EH (cell line): ENCODE measurements at places on chromosomes 1 and 21.

DNA sequence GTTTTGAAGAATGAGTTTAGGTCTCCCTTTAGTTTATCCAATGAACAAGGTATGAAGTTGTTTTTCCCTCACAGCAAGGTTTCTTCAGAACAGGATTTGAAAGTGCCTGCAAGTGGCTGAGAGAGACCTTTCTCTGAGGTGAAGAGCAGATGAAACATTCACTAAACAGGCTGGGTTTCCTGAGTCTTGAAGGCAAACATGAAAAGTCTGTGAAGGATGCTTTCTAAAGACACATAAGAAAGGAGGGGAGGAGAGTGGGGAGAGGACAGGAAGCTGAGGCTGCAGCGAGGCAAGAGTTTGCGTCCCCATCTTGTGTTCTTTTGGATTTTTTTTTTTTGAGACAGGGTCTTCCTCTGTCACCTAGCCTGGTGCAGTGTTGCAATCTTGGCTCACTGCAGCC lies 95.7 kb upstream of the SIM2 start:
- no peak for DNase-seq

DNA sequence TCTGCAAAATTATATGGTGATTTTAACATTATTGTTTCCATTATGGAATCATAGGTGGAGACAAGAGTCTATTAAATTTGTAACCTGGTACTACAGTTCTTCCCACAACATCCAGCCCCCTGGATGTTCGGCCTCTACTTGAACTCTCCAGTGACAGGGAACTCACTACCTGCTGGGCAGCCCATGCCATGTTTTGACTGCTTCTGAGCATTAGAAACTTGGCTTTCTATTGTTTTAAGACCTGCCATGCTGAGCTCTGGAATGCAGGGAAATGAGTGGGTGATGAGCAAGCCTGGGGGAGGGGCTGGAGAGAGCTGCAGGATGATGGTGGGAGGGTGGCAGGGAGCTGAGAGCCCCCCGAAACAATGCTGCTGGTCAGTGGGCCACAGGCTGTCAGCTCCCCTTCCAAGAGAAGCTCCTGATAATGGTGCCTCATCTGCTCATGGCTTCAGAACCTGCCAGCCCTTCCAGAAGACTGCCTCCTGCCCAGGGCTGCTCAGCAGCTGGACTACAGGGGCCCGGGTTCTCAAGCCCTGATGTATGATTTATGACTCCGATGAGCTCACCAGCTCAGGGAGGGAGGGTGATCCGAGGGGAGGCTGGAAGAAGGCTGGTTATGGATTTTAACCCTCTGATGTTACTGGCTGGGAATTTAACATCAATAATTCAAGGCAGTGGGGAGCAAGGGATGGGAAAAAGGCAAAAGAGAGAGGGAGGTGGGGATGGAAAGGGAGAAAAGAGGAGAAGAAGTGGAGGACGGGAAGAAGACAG lies 205.0 kb downstream of the HIVEP3 start:
- DNase-seq: peak; percentile 88

GRCh38 chr1:161304927-161305866 lies 4.6 kb downstream of the MPZ start:
- DNase-seq: no peak

- no peak for DNase-seq
Observed at GRCh38 chr1:13935336-13935735, 235.3 kb downstream of the PRDM2 start.

DNA sequence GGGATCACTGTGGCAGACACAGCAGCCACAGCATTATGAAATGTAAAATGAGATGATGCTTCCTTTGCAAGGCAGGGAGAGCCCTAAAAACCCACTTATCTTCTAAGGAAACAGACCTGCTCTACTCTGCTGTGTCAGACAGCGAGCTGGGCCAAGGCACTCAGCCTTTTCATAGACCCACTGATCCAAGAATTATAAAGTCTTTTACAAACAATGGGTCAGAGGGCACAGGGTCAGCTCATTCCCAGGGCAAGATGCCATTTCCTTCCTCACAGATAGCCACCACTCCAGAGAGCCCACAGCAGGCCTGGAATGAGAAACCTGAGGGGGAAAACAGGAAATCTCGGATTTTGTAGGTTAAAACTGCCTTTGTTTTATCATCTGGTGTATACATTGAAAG lies 42.9 kb downstream of the CASQ2 start:
- no peak for DNase-seq

DNA sequence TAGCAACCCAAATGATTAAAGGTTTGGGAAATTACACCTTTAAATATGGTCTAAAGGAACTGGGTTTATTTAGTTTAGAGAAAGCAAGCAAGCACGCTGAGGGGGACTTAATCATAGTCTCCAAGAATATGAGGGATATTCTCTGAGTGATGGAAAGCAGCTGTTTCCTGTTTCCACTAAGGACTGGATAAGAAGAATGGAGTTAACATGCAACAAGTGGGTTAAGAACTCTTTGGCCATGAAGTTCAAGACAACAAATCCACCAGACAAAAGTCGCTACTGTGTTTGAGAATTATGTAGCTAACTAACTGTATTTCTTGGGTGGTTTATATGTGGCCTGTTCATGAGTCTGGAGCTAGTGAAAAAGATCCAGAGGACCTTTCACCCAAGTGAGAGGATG lies 85.7 kb downstream of the TGFB2 start:
- DNase-seq: no peak

DNA sequence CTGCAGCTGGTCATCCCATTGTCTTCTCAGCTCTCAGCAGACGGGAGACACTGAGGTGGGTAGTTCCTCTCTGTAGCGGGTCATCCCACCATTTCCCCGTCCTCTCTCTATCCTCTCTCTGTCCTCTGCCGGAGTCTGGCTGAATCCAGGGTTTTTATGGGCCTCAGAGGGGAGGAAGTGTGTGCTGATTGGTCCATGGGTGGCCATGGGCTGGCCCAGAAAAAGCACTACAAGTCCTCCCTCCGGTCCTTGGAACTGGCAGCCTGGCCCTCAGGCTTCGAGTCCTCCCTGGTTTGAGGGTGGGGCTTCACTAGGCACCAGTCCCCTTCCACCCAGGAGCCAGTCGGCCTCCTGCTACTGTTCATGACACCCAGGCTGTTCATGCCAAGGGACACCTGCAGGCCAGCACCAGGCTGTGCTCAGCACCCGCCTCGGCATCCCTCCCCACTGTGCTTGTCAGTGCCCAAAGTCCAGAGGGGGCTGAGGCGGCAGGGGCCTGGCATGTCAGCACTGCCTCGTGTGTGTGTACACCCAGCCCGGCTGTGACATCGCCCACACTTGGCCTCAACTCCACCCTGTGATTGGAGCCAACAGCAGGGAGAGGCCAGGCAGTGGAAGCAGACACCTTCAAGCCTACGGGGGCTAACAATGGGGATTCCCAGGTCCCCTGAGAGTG lies 23.0 kb upstream of the LRRC8C start:
- DNase-seq: no peak

DNA sequence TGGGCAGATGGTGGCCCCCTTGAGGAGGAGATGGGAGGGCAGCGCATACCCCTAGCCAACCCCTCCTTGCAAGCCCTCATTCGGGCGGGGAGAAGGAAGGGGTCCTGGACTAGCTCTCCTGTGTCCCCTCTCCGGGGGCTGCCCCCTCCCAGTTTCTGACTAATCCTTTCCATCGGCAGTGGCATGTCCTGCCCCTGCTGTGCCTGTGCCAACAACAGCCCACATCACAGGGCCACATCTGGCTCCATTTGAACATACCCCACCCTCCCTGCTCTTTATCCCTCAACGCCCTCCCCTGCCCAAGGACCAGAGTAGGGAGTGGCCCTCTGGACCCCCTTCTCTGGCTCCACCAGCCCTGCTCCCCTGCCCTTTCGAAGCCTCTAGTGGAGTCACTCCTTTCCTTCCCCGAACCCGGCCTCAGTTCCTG lies 11.0 kb upstream of the LMNA start:
- peak; percentile 79 for DNase-seq

- DNase-seq: peak; percentile 90
Observed at GRCh38 chr1:65412984-65413375, 7.5 kb upstream of the LEPR start.

- no peak for DNase-seq
Observed at GRCh38 chr1:38095454-38095931, 48.9 kb upstream of the POU3F1 start.

GRCh38 chr1:9721606-9722377 lies 70.3 kb downstream of the PIK3CD start:
- DNase-seq: peak; percentile 22

DNA sequence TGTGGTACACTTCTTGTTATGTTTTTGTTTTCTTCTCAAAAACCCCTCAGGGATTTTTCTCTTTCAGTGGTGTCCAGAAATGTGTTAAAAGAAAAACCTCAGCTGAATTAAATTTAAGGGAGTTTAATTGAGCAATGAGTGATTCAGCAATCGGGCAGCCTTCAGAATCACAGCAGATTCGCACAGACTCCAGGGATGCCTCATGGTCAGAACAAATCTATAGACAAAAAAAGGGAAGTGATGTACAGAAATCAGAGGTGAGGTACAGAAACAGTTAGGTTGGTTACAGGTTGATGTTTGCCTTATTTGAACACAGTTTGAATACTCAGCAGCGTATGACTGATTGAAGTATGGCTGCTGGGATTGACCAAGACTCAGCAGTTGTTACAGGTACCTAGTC lies 86.2 kb downstream of the TLR5 start:
- no peak for DNase-seq

GRCh38 chr1:166182281-166182680 lies 15.5 kb upstream of the FAM78B start:
- DNase-seq: no peak

GRCh38 chr1:26690576-26691031 lies 5.2 kb upstream of the ARID1A start:
- peak; percentile 25 for DNase-seq

DNA sequence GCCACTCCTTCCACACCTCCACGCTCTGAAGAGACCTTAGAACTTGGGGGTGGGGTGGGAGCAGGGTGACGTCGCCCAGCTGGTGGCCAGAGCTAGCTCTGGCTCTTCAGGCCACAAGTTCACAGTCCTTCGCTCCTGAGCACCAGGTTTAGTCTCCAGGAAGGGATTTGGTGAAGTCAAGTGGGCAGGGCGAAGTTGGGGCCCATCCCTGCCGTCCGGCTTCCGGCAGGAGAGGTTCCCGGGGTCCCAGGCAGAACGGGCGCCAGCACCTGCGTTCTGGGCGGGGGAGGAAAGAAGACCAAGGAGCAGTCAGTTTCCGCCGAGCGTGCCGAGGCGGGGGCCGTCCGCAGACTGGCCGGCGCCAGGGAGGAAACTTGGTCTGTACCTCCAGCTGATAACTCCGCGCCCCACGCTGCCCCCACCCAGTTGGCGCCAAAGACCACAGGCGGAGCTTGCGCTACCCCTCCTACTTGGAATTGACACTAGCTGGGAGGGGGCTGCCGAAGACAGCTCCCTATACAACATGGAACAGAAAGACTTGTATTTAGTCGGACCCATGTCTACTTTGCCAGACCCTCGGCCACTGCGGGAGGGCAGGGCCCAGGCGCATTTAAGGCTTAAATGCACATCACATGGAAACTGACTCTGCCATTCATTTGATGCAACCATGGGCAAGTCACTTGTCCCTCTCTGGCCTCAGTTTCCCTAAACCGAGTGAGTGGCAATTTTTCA lies 995 bp downstream of the ID3 start:
- peak; percentile 65 for DNase-seq

DNA sequence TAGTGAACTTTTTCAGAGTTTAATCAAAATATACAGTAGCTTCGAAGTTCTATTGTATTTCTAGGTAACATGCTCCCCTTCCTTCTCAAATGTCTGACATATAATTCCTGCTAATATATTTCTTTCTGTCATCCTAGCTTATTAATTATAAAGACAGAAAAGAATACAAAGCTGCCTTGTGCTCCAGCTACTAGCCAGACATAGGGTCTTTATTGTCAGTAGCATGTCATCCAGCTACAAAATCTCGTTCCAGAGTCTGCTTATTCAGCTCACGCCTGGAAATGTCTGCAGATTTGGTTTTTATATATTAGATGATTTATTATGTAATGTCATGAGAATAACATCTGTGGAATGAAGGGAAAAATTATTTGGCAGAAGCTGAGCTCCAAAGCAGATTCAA lies 1102.8 kb downstream of the BRINP3 start:
- no peak for DNase-seq

GRCh38 chr1:84366786-84367185 lies 31.5 kb upstream of the DNASE2B start:
- DNase-seq: peak; percentile 82

DNA sequence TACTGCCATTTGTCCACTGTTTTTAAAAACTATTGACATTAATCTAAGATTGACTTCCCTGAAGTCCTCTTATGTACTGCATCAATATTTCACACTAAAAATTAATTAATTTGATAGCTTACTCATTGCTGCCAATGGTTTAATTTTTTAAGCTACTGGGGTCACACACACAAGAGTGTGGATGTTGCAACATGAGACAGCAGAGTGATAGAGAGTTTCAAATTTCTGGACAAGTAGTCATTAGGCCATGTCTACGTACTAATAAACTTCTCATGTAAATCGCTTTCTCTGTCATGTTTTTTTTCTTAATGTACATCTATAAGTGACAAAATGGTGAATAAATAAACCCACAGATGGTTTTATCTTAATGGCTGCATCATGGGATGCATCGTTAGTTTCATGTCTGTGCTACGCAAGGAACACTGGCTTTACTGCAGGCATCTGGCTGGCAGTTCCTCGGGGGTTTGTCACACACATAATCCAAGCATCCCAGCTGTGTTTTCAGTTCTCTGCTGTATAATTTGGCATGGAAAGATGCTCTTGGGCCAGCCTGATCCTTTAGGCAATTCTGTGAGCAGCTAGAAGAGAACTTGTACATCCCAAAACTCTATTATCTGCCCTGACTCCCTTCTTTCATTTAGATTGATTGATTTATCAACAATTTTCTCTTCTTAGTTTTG lies 16.4 kb upstream of the CHODL start:
- no peak for DNase-seq

DNA sequence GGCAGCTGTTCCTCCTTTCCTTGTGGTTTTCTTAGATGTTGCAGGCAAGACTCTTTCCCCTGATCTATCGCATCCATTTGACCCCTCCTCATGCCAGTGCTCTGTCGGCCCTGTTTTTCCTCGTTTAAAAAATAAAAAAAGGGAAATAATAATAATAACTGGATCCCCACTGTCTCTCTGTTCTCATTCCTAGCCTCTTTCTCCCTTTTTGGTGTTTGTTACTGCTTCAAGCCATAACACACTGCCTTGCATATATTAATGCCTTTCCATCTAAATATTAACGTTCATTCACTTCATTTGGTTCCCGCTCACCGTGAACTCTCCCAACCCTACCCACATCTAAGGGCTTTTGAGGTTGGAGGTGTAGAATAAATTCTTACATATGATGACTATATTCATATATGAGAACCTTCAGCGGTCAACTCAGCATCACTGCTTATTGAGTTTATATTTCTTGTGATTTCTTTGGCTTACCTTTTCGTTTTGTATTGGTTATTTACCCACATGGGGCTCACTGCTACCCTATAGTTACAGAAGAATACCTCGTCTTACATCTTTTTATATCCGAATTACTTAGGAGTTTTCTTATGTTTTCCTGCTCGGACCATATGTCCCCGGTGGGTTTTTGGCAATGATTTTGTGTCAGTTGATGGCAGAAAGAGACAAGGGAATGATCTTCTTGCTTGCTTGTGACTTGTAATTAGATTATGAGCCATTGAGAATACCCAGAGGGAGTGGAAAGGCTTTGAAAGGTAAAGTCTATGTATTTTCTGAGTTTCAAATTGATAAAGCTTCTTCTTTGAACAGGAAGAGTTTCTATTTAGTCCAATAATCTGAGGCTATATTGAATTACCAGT lies 805 bp downstream of the ATG4C start:
- DNase-seq: no peak
